OCI-M1 (cell line): ENCODE measurements at places on chromosomes 5 and 9.
A peak's percentile ranks its signal among the peaks of the same experiment; 100 is the strongest.

GRCh38 chr5:89396278-89396954 lies 513.4 kb upstream of the MEF2C start:
- peak; percentile 95 for DNase-seq

- DNase-seq, result peak; percentile 76
Measured at GRCh38 chr9:124660341-124660801, 110.7 kb downstream of the NR6A1 start.

- no peak for DNase-seq
Measured at GRCh38 chr9:129880654-129881546, 45.6 kb downstream of the USP20 start.

DNA sequence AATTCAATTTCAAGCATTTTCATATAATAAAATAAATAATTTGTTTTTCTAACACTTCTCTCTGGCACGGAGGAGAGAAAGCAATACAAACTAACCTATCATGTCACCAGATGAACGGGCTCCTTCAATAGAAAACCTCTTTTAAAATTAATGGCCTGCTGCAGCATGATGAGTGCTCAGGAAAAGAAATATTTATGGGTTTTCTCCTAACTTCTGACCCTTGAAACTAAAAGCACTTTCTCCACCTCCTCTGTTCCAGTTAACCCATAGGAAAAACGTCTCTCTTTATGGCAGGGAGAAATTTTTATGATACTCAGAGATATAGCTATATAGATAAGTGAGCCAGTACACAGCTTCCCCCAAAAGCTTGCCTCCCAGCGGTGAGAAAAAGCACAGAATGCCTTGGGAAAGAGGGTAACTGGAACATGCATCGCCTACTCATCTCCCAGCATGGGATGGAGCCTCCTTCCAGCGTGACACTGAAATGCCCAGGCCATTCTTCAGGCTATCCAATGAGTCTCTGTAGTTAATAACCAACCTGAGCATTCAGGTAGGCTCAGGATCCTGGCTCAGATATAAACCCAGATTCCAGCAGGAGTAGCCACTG lies 963.0 kb upstream of the DMAC1 start:
- peak; percentile 95 for DNase-seq

DNA sequence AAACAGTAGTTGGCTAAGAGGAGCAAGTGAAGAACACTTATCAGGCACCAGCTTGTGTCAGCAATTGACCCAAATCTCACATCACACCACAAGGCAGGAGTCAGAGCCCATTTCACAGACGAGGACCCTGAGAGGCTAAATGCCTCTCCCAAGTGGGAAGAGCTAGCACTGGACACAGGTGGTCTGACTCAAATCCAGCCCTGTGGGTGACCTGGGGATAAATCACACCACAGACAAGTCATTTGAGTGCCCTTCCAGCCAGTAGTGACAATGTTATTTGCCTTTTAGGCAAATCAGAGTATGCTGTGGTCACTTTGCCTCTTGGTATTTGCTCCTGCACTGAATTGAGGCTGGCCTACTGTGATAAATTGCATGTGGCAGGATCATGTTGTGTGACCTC lies 138.7 kb downstream of the SYK start:
- DNase-seq, result no peak

GRCh38 chr5:1512541-1513291 lies 11.0 kb downstream of the LPCAT1 start:
- DNase-seq, result no peak

DNA sequence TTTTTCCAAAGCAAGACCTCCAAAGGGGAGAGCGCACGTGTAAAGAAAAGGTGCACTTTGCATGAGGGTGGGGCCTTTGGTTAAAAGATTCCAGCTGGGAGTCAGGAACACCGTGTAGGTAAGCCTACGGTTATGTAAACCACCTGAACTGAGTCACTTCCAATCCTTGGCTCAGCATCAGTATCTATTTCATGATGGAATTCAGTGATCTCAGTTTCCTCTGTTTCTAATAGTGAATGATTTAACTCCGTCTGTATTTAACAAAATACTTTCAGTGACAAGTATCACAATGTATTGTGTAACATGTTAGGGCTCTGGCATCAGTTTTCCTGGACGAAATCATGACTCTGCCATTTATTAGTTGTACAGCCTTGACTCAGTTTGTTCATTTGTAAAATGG lies 1.3 kb upstream of the SVEP1 start:
- DNase-seq, result no peak

GRCh38 chr9:127714951-127715469 lies 453 bp downstream of the PTRH1 start:
- DNase-seq, result no peak

- DNase-seq, result no peak
Measured at GRCh38 chr5:65133477-65134110, 348.1 kb downstream of the ADAMTS6 start.

- no peak for DNase-seq
Measured at GRCh38 chr5:122478741-122479442, 166.9 kb downstream of the SNCAIP start.

GRCh38 chr5:177386542-177386941 lies 2.3 kb downstream of the SLC34A1 start:
- DNase-seq, result no peak

DNA sequence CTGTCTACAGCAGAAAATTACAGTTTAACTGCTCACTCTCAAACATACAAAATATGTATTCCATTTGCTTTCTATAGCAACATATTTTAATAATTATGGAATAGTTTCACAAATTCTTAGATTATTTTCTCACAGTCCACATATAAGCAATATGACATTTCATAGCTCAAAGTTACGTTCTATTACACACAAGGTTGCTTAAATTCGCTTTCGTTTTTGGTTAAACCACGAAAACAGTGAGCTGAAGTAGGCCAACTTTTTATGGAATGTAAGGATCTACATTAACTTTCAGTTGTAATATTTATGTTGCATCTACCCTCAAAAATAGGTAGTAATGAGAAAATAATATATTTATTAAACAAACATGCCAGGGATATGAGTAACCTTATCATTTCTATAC lies 966.0 kb upstream of the ACO1 start:
- DNase-seq, result peak; percentile 26

GRCh38 chr9:127878001-127878651 lies 651 bp upstream of the AK1 start:
- DNase-seq, result peak; percentile 49

DNA sequence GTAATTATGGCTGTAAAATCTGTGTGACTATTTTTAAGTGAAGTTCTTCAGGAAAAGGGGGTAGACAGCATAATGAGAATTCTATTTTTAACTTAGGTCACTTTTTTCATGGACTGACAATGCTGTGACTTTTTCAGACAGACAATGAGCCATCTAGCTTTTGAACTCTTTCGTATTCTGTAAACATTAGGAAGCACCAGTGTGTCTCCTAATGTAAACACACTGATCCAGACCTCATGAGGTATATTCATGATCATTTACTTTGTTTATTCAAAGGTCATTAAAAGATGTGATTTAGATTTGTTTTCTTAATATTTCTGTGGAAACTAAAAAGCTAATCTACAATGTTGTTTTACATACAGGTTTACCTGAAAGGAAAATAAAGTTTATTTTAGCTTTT lies 352.6 kb downstream of the ADGRV1 start:
- no peak for DNase-seq

- DNase-seq, result peak; percentile 7
Measured at GRCh38 chr9:89978185-89978584, 373.4 kb downstream of the GADD45G start.

- DNase-seq, result no peak
Measured at GRCh38 chr5:93225748-93226147, 355.3 kb downstream of the NR2F1-AS1 start.

GRCh38 chr5:33888587-33888986 lies 3.2 kb downstream of the ADAMTS12 start:
- DNase-seq, result no peak

GRCh38 chr5:38756068-38756467 lies 89.7 kb upstream of the OSMR start:
- no peak for DNase-seq

- no peak for DNase-seq
Measured at GRCh38 chr5:105544300-105544699, 1981.7 kb upstream of the NUDT12 start.

DNA sequence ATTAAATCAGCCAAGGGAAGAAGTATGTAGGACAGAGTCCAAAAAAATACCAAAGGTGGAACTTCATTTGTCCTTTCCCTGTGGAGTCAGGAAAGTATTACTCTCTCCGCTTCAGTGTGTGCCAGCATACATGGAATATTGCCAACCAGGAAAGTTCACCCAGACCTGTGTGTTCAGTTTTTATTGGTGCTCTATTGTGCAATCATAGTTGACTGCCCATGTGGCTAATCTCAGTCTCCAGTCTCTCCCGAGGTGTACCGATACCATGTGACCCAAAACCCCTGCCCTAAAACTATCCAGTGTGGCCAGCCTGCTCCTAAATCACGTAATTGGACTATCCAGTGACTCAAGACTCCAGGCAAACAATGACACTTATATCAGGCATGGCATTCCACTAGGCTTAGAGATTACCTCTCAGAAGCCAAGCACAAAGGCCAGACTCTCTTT lies 38.8 kb downstream of the NFX1 start:
- peak; percentile 46 for DNase-seq
